ENCODE measurements at places on chromosomes 5 and 9. TPM values are rescaled to one million over a fixed set of nuclear protein-coding genes. Genes with fewer than 3 reads are reported as not detected.

The SLC45A2 gene
- not detected for total RNA-seq

The FYB1 gene
- total RNA-seq, result 0.56 TPM

The VLDLR gene
- 0.92 TPM for total RNA-seq

The NR2F1-AS1 gene
- 0.19 TPM for total RNA-seq

- no peak for DNase-seq
These were observed 44.6 kb upstream of the GLDC start for GRCh38 chr9:6689893-6690674.

GRCh38 chr5:18311266-18311665 is 677.0 kb downstream of the TAF11L14 start:
- no peak for DNase-seq

DNA sequence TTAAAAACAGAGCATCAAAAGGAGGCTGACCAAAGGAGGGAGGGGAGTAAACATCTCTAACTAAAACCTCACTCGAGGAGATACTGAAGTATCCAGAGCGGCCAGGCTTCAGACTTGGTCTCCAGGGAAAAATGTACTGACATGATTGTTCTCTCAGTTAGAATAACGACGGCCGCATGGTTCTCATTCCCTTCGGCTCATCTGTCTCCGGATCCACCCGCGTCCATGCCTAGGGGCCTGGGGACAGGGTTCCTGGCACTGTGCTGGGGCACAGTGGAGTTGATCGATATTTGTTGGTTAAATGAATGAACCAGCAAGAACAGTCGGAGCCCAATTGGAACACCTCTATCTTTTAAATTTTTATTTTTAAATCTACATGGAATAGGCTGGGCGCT is 167.1 kb upstream of the PHYKPL start:
- DNase-seq, result no peak

- DNase-seq, result no peak
These were observed 41.1 kb downstream of the LURAP1L start for GRCh38 chr9:12815888-12816287.

- DNase-seq, result no peak
These were observed 36.6 kb upstream of the RAPGEF1 start for GRCh38 chr9:131776473-131776872.

GRCh38 chr5:68740226-68740910 is 353.4 kb upstream of the SLC30A5 start:
- peak; percentile 33 for DNase-seq

- DNase-seq, result no peak
These were observed 18.9 kb downstream of the VAV2 start for GRCh38 chr9:133973111-133973790.

DNA sequence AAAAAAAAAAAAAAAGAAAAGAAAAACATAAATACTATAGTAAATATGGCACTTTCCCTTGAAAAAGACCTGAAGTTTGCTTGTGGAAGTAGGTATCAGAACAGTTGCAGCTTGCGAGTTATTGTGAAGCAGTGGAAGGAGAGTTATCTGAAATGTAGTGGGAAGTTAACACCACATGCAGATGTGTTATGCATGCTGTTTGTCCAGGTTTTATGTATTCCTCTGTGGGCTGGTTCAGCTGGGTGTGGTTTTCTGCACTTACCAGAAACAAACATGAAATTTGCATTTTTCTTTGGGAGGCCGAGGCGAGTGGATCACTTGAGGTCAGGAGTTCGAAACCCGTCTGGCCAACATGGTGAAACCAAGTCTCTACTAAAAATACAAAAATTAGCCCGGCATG is 42.1 kb upstream of the CTNNA1 start:
- DNase-seq, result no peak

DNA sequence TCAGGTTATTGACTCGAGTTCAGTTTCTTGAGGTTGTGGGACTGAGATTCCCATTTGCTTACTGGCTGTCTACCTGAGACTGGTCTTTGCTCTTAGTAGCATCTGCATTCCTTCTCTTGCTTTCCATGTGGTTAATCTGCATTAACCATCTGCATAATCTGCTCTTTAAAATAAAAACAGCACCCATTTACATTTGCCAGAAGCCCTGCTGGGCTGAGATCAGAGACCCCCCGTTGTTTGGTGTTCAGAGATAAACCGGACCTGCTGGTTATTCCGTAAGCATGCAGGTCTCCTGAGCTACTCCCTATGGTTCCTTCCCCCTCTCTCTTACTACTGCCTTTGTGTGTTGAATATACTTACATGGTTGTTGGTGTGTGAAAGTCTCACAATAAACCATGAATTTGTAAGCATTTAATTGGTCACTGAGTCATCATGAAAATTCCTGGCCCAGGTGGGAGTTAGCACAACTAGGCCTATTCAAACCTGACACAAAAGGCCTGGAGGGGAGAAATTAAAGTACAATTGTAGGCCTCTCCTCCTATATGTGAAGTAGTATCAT is 396.7 kb downstream of the MRPS30 start:
- no peak for DNase-seq
